ENCODE measurements at places on chromosomes 1 and 21.

GRCh38 chr1:65311760-65312159, 2.4 kb downstream of the DNAJC6 start:
- DNase-seq: no peak

GRCh38 chr1:77416692-77417450, 135.1 kb downstream of the AK5 start:
- no peak for DNase-seq

DNA sequence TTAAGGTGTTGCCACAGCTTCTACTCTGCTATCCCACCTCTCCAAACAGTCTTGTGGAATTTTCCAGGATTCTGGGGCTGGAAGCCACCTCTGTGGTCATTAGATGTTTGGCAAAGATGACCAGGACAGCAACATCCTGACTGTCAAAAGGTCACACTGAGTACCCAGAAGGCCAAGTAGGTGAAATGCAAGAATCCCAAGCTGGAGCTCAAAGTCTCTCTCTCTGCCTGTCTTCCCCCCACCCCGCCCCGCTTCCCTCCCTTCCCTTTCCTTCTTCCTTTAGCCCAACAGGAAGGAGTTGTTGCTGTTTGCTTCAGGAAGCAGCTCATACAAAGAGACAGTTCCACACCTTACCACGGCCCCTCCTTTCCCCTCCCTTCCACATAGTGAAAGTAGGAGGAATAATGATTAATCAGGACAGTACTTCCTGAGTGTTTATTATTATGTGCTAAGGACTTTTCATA, 75.6 kb upstream of the SLC2A1 start:
- DNase-seq: no peak

DNA sequence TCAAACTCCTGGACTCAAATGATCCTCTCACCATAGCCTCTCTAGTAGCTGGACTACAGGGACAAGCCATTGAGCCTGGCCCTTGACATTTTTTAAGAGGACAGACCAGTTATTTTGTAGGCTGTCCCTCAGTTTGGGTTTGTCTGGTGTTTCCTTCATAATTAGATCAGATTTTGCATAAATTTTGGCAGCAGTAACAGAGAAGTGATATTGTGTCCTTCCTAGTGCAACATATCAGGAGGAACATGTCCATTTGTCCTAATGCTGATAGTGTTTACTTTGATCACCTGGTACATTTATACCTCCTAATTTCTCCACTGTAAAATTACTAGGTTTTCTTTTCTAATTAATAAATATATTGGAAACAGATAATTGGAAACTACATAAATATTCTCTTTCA, 5.9 kb upstream of the NID1 start:
- DNase-seq: no peak

DNA sequence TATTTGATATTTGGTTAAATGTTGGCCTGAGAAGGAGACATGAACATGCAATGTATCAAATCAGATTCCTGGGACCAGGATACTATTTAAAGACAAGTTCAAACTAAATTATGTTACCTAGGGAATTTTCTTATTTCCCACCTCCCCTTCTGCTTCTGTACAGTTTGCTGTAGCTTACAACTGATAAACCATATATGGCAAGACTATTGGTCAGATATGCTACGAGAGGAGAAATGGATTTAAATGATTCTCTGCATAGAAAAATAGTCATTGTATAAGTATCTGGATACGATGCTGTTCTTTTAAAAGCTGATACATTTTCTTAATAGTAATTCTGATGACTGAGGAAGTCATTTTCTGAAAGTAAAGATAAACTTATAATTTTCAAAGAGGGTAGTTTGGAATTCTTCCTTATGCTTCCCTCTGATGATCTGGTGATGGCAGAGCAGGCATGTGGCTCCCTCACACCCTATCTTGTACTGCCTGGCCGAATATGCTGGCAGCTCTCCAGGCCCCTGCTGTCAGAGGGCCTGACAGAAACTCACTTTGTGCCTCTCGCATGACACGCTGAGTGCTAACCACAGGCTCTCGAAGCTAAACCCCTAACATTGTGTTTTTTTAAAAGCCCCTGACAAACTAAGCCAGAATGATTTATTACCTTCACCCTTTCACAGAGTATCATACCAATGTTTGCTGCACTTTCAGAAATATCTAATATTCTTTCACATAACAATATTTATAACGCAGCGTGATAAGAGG, 19.4 kb downstream of the RRP15 start:
- no peak for DNase-seq

GRCh38 chr1:16393570-16394521, 26.8 kb downstream of the SZRD1 start:
- no peak for DNase-seq

GRCh38 chr1:48773133-48773532, 3.6 kb downstream of the BEND5 start:
- DNase-seq: no peak

DNA sequence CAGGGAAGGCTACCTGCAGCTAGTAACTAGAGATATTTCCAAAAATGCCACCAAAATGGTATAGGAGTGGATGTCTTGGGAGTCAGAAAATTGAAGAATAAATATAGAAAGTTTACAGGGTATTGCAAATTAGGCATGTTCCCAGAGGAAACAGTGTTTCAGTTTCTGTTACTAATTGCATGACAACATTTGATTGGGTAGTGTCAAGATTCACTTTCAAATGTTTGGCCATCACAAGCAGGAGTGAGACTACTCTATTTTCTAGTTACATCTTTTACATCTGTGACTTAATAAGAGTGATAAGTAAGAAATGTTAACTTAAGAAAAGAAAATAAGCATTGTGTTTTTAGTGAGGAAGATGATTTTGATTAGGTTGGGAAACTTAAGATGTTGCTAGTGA, 30.2 kb downstream of the AMY1C start:
- DNase-seq: no peak

GRCh38 chr1:159993911-159994310, 37.9 kb downstream of the PIGM start:
- DNase-seq: no peak

- DNase-seq: no peak
These were observed 123.3 kb upstream of the SLC45A1 start for GRCh38 chr1:8194481-8195227.

GRCh38 chr1:204285436-204286305, 71.9 kb upstream of the GOLT1A start:
- DNase-seq: no peak

DNA sequence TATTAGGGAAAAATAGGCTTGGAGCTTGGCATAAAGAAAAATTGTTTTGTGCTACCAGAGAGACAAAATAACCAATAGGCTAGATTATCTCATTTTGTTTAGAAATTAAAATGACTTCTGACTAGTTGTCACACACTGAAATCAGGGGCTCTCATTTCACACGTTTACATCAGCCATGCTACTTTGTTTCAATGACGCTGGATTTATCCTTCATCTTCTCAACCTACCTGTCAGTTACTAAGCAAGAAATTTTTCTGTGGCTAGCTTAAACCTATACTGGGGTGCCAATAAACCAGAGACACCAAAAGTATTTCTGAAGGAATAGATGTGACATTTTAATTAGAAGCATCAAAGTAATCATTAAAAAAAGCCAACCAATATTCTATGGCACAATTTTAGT, 518.1 kb upstream of the NR5A2 start:
- DNase-seq: no peak

GRCh38 chr1:224338150-224338838, 8.3 kb upstream of the NVL start:
- DNase-seq: no peak

DNA sequence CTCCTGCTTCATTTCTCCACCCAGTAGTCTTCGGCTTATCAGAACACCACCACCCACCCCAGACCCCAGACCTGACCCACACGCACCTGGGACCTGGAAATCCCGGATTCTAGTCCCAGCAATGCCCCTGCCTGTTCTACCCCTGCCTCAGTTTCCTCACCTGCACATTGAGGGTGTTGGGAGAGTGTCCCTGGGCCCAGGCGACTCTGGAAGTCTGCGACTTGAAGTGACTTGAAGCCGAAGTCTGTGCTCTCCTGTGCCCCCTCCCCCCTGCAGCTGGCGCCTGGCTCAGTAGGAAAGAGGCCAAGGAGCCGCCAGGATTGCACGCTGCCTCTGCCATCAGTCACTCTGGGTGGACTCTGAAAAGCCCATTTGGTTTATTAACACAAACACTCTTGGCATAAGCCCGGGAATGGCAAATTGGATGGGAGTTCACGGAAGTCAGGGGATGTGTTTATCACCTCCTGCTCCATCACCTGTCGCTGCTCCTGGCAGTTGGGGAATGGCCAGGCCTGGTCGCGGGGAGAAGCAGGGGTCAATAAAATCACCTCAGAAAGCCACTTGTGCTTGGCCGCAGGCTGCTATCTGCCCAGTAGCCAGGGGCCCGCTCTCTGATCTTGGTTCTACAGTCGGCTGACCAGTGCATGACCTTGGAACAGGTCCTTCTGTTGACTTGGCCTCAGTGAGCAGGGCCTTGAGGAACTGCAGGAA, 132.7 kb downstream of the ACTL8 start:
- DNase-seq: no peak

- no peak for DNase-seq
These were observed 2.7 kb upstream of the HDGF start for GRCh38 chr1:156754219-156754618.

GRCh38 chr1:90509225-90510048, 207.7 kb downstream of the BARHL2 start:
- DNase-seq: no peak

GRCh38 chr1:2845869-2846268, 44.4 kb upstream of the TTC34 start:
- DNase-seq: no peak

DNA sequence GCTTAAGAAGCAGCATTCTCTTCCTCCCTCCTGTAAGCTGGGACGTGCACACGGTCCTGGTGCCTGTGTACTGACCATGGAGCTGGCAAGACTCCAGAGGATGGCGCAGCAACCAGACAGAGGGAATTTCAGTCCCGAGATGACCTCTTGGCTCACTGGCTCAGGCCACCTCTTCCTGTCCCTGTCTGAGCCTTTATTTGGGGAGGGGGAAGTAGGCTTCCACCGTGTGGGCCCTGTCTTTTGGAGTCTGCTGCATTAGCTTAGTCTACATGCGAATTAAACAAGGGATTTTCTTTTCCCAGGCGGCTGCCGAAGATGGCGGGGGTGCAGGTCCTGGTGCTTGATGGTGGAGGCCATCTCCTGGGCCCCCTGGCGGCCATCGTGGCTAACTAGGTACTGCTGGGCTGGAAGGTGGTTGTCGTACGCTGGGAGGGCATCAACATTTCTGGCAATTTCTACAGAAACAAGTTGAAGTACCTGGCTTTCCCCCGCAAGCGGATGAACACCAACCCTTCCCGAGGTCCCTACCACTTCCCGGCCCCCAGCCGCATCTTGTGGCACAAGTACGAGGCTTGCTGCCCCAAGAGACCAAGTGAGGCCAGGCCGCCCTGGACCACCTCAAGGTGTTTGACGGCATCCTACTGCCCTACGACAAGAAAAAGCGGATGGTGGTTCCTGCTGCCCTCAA, 10.2 kb downstream of the IL24 start:
- no peak for DNase-seq

GRCh38 chr1:38929476-38929875, 12.2 kb downstream of the RHBDL2 start:
- DNase-seq: no peak

DNA sequence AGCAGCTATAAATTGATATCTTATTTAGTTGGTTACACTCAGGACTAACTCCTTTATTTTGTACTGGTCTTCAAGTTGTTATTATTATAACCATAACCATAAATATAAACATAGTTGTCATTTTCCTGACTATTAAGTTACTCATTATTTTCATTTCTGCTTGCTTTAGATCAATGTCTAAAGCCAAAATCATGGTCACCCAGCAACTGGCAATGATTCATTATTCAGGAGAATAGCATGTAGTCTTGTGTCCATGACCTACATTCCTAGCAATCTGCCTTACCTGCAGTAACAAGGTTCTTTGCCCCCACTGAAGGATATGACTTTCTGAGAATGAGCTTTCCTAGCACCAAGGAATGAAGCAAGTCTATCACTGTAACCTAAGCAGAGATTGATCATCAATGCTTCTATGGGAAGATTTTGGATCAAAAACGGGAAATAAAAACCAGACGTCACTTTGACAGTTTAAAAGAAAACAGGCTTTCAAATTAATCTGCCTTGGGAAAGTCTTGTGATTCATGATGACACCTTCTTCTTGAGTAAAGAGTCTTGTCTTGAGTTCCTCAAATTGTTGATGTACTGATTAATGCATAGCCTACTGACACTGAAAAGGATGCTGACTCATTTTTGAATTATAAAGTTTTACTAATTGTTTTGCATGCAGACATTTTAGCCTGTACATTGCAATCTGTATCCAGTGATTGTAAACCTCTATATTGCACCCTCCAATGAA, 203.3 kb upstream of the IVNS1ABP start:
- no peak for DNase-seq

DNA sequence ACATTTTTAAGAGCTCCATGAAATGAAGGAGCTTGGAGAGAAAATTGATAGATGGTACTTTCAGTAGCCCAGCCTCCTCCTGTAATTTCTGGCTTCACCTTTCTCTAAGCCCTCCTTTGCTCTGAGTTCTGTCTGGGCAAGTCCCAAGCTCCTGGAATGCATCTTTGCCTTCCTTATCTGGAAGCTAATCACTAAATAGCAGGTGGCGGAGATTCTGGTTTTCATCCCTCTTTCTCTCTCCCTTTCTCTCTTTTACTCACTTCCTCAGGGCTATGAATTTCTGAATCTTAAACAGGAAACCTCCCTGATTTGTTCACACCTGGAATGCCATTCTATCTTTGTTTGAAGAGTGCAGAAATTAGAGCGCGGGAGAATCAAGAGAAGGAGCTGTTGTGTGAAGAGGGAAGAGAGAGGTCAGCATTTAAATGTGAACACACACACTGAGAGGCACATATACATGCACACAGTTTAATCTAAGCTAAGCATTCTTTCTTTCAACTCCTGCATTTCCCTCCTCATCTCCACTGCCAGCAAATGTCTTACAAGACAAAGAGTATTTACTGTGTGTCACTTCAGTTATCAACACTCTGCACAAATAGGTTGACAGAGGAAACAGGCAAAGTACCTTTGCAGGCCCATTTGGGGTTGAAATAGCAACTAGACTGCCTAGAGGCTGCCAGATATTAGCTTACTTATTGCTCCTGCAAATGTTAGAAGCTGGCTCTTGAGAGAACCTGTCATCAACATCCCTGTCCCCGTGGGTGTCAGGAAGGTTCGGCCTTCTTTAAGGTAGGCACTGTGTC, 199.4 kb upstream of the CAMK1G start:
- no peak for DNase-seq

GRCh38 chr1:57088653-57089052, 122.8 kb upstream of the C8B start:
- no peak for DNase-seq

All from GM13976 (cell line).